DND-41 (cell line): ENCODE measurements at places on chromosomes 16 and 17.
A peak's percentile ranks its signal among the peaks of the same experiment; 100 is the strongest.

- no peak for DNase-seq
- H3K27ac ChIP-seq: no peak overlapping the region
- H3K27me3 ChIP-seq: peaks cover 24% of the 10 kb centered on the region
- no peaks in the 10 kb centered on the region for H3K4me1 ChIP-seq
- H3K36me3 ChIP-seq: no peaks in the 10 kb centered on the region
- H3K4me3 ChIP-seq: no peak overlapping the region
These were observed 658 bp upstream of the DUSP3 start for GRCh38 chr17:43779145-43780125.

DNA sequence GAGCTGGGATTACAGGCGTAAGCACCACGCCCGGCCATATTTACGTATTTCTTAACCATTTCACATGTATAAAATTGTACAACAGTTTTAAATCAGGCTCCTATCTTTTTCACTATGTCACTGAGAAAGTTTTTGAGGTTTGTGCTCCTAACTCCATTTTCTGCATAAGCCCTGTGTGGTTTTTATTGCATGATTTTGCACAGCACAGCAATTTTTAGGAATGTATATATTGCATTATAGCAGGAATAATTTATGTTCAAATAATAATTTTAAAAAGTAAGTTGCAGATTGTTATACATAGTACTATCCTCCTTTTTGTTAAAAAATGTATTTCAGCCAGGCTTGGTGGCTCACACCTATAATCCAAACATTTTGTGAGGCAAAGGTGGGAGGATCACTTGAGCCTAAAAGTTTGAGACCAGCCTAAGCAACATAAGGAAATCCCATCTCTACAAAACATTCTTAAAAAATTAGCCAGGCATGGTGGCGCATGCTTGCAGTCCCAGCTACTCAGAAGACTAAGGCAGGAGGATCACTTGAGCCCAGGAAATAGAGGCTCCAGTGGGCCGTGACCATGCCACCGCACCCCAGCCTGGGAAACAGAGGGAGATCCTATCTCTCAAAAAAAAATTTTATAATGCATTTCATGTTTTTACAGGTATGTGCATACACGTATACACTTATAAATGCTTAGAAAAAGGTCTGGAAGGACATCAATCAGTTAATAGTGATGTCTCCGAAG is 26.0 kb downstream of the SMG6 start:
- no peak for DNase-seq
- no peak overlapping the region for H3K4me3 ChIP-seq
- H3K36me3 ChIP-seq: peaks cover 78% of the 10 kb centered on the region
- peaks cover 9% of the 10 kb centered on the region; the same call in 1 of the 2 replicates for H3K4me1 ChIP-seq
- H3K27me3 ChIP-seq: no peaks in the 10 kb centered on the region

DNA sequence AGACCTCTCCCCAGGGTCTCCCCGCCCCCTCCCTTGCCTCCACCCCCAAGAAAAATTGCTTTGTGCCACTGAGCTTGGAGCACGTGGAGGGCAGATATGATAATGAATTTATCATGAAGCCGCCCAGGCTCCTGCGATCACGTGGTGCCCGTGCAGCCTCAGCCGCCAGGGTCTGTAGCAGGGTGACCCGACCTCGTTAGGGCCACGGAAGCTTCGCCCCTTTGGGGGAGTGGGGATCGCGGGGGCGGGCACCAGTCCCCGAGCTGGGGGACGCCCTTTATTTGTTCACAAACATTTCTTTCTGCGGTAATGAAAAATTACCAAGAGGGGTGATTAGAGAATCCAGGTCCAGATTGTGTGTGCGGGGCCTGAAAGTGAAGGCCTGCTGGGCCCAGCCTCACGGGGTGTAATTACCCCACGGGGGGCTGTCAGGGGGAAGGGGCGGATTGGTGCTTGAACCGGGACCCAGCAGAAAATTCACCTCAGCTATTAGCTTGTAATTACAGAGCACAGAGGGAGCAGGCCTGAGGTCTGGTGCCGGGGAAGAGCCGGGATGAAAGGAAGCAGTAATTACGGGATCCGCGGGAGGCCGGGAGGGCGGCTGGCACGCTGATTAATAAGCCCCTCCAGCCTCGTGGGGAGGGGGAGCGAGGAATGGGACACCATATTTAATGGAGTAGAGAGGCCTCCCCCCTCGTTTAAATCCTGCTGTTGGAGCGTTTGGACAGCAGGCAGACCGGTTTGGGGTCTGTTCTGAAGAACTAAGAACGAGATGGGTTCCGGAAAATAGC is 13.3 kb downstream of the GSE1 start:
- H3K4me3 ChIP-seq: no peak overlapping the region
- peaks cover 50% of the 10 kb centered on the region for H3K36me3 ChIP-seq
- no peak for DNase-seq
- H3K27ac ChIP-seq: no peak overlapping the region

DNA sequence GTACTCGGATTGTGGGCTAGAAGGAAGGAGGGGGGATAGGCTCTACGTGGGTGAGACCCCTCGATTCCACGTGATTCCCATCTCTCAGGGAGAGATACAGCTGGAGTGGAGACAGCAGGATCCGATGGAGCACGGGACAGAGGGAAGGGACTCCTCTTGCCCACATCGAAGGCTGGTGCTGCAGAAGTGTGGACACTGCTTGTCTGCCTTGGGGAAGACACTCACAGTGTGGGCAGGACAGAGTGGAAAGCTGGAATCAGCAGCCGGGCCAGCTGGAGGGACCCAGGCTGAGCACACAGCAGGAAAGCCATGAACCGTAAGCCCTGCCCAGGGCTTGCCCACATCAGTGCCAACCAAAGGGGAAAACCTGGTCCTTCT is 42.1 kb upstream of the RPH3AL start:
- H3K27me3 ChIP-seq: no peaks in the 10 kb centered on the region
- H3K27ac ChIP-seq: no peak overlapping the region
- H3K36me3 ChIP-seq: no peaks in the 10 kb centered on the region
- no peak overlapping the region for H3K4me3 ChIP-seq
- H3K4me1 ChIP-seq: no peaks in the 10 kb centered on the region

DNA sequence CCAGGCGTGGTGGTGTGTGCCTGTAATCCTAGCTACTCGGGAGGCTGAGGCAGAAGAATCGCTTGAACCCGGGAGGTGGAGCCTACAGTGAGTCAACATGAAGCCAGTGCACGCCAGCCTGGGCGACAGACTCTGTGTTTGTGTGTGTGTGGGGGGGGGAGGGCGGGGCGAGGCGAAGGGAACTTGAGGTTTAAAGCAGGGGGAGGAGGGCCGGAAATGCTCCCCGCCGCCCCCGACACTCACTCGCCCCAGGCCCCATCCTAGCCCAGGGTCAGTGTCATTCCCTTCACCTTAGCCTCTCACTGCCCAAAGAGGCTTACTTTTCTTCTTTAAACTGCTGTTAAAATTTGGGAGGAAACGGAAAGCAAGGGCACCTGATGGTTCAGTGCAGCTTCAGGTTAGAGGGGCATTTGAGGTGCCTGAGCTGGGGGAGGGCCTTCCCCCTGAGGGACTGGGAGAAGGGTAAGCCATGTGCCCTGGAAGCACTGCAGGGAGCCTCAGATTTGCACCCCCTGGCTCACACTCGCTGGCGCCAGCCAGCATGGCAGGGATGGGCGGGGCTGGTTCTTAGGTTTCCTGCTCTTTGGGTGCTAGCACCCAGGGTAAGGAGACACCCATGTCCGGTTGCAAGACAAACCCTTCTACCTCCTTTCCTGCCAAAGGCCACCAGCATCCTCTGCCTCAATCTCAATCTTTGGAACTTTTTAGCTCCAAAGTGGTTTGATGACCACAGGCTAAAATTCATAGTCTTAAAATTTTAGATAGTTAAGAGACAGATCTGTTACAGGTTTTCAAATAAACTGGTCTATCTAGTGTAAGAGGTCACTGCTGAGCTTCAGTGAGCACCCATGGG is 2.2 kb upstream of the LIMD2 start:
- H3K27me3 ChIP-seq: no peaks in the 10 kb centered on the region
- peaks cover 55% of the 10 kb centered on the region for H3K36me3 ChIP-seq
- H3K27ac ChIP-seq: peak overlapping the region; percentile 36; the same call in 1 of the 2 replicates
- no peak overlapping the region for H3K4me3 ChIP-seq

DNA sequence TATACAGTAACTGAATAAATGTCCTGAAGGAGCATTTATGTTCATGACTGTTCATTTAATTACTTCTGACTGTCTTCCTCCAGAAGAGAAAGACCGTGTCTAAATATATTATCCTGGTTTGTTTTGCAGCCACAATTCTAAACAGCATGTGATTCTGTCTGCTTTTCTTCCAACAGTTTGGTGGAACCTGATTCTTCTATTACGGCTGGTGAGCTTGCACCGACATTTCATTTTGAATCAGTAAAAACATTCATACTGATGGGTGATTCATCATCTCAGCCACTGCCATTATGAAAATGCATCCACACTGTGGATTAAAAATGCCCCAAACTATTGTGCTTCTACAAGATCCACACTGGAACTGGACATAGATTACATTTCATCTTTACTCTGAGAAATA is 16.9 kb downstream of the KNOP1 start:
- peaks cover 21% of the 10 kb centered on the region for H3K4me1 ChIP-seq
- H3K4me3 ChIP-seq: no peak overlapping the region
- DNase-seq: no peak
- H3K36me3 ChIP-seq: peaks cover 84% of the 10 kb centered on the region
- H3K27ac ChIP-seq: no peak overlapping the region

- no peaks in the 10 kb centered on the region for H3K27me3 ChIP-seq
- no peak for DNase-seq
- no peak overlapping the region for H3K4me3 ChIP-seq
- H3K4me1 ChIP-seq: peaks cover 42% of the 10 kb centered on the region
These were observed 276.8 kb downstream of the SEC14L1 start for GRCh38 chr17:77417575-77417974.

GRCh38 chr17:53061446-53061845 is 761.3 kb upstream of the KIF2B start:
- H3K36me3 ChIP-seq: no peaks in the 10 kb centered on the region
- H3K27me3 ChIP-seq: no peaks in the 10 kb centered on the region
- H3K4me3 ChIP-seq: no peak overlapping the region
- DNase-seq: no peak

- no peak overlapping the region for H3K4me3 ChIP-seq
- H3K27me3 ChIP-seq: peaks cover 7% of the 10 kb centered on the region
- H3K36me3 ChIP-seq: no peaks in the 10 kb centered on the region
- no peak overlapping the region for H3K27ac ChIP-seq
- no peak for DNase-seq
These were observed 438.3 kb upstream of the PSMD7 start for GRCh38 chr16:73858326-73858725.

DNA sequence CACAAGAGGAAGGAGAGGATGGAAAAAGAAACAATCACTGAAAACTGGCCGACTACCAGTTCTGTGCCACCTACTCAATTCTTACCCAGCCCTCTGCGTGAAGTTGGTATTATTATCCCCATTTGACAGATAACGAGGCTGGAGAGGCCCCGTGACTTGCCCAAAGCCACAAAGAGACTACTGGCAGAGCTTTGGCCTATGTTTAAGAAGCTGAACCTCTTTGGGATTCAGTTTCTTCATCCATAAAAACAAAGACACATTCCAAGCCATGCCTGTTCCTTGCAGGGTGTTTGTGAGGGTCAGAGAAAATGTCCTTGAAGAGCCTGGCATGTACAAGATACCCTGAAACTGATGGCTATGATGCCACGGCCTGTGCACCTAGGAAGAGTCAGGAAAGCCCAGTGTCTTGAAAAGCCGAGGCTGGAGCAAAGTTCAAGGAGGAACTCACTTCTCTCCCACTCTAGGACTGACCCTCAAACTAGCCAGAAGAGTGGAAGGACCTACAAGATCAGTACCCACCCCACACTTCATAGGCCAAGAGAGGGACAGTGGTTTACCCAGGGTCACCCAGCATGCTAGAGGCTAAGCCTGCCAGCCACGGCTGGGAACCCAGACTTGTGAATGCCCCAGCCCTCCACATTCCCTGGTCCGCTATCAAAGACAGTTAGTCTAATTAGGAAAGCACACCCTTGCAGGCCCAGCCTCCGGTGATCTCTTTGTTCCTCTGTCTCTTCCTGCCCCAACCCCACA is 1.6 kb upstream of the ACSF2 start:
- H3K36me3 ChIP-seq: no peaks in the 10 kb centered on the region; the same call in 1 of the 2 replicates
- peaks cover 73% of the 10 kb centered on the region for H3K4me1 ChIP-seq
- H3K4me3 ChIP-seq: peak overlapping the region; percentile 95; the same call in 1 of the 2 replicates
- no peaks in the 10 kb centered on the region for H3K27me3 ChIP-seq
- peak overlapping the region; percentile 96 for H3K27ac ChIP-seq
- DNase-seq: no peak

GRCh38 chr16:56424404-56424764 is 961 bp downstream of the AMFR start:
- peak overlapping the region; percentile 72; the same call in 1 of the 2 replicates for H3K4me3 ChIP-seq
- no peak for DNase-seq
- H3K36me3 ChIP-seq: peaks cover 5% of the 10 kb centered on the region; the same call in 1 of the 2 replicates
- peaks cover 40% of the 10 kb centered on the region for H3K4me1 ChIP-seq
- H3K27me3 ChIP-seq: no peaks in the 10 kb centered on the region

- H3K27me3 ChIP-seq: peaks cover under 1% of the 10 kb centered on the region
- no peaks in the 10 kb centered on the region; the same call in 1 of the 2 replicates for H3K36me3 ChIP-seq
- no peak overlapping the region for H3K27ac ChIP-seq
- DNase-seq: no peak
- peaks cover 12% of the 10 kb centered on the region for H3K4me1 ChIP-seq
These were observed 4.6 kb downstream of the PRSS33 start for GRCh38 chr16:2782583-2783351.

GRCh38 chr16:52786091-52786490 is 239.1 kb upstream of the TOX3 start:
- H3K4me3 ChIP-seq: no peak overlapping the region
- no peak for DNase-seq
- H3K27ac ChIP-seq: no peak overlapping the region
- H3K27me3 ChIP-seq: no peaks in the 10 kb centered on the region
- H3K4me1 ChIP-seq: no peaks in the 10 kb centered on the region

DNA sequence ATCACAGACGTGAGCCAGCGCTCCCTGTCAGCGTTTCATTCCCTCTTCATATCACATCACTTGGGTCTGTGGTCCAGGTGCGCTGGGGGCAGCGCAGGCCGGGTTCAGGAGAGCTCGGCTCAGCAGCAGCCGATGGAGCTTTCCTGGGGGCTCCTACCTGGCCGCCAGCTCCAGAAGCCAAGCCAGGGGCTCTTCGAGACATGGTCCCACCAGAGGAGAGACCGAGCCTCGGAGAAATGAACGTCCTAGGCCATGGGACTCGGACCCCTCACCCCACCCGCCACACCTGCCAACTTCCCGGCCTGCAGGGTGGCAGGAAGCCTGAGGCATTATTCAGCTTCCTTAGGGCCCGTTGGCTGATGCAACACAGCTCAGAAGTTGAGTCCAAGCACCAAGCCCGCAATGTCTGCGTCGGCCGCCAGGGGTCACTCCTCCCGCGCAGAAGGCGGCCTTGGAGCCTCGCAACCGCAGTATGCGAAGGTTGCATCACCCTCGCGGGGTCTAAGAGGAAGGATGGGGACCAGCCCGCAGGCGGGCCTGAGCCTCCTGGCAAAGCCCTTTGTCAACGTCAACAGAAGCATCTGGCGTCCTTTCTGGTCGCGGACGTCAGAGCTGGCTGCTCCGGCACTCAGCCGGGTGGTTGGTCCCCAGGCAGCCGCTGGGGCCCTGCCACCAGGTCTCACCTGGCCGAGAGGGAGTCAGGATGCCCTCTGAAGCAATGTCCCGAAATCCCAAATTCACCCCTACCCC is 13.2 kb upstream of the KLHDC4 start:
- peak; percentile 98 for DNase-seq
- H3K4me3 ChIP-seq: peak overlapping the region; percentile 13; the same call in 1 of the 2 replicates
- peak overlapping the region; percentile 96 for H3K27ac ChIP-seq
- H3K4me1 ChIP-seq: peaks cover 50% of the 10 kb centered on the region
- H3K27me3 ChIP-seq: no peaks in the 10 kb centered on the region

- no peak for DNase-seq
- H3K27ac ChIP-seq: no peak overlapping the region
- H3K4me1 ChIP-seq: no peaks in the 10 kb centered on the region
- no peaks in the 10 kb centered on the region for H3K27me3 ChIP-seq
These were observed 16.4 kb downstream of the NF1 start for GRCh38 chr17:31111183-31111582.
